Fibroblast of lung (primary cell): ENCODE measurements at places on chromosomes 11 and 22. TPM values are rescaled to one million over a fixed set of nuclear protein-coding genes. Genes with fewer than 3 reads are reported as not detected.

DNA sequence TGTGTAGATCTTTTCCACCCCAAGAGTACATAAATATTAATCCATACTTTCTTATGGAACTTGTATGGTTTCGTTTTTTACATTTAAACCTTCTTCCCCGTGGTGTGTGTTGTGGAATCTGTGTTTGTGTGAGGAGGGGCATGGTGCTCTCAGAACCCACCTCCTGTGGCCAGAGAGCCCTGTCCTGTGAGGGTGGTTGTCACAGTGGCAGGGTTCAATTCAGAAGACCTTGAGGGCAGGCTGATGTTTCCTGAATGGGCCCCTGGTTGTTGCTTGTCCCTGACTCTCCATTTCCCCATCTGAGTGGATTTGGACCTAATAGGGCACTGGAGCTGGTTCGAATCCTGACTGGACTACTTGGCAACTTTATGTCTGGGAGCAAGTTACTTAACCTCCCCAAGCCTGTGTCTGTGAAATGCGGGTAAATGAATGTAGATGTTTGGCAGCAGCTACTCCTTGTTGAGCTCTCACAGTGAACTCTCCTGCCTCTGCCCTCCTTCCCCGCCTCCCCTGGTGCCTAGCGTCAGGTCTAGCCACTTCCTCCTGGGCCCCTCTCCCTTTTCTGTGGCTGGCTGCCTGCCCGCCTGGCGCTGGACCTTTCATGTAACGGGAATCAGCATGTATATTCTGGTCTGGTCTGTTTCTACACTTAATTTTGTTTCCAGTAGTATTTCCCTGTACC, 7.3 kb downstream of the NEAT1 start:
- H3K4me3 ChIP-seq: peak overlapping the region; percentile 78
- peak; percentile 79 for DNase-seq
- no peaks in the 10 kb centered on the region for H3K27me3 ChIP-seq
- peaks cover 2% of the 10 kb centered on the region for H3K4me1 ChIP-seq
- peak overlapping the region; percentile 100 for H3K27ac ChIP-seq
- peaks cover 16% of the 10 kb centered on the region for H3K36me3 ChIP-seq

DNA sequence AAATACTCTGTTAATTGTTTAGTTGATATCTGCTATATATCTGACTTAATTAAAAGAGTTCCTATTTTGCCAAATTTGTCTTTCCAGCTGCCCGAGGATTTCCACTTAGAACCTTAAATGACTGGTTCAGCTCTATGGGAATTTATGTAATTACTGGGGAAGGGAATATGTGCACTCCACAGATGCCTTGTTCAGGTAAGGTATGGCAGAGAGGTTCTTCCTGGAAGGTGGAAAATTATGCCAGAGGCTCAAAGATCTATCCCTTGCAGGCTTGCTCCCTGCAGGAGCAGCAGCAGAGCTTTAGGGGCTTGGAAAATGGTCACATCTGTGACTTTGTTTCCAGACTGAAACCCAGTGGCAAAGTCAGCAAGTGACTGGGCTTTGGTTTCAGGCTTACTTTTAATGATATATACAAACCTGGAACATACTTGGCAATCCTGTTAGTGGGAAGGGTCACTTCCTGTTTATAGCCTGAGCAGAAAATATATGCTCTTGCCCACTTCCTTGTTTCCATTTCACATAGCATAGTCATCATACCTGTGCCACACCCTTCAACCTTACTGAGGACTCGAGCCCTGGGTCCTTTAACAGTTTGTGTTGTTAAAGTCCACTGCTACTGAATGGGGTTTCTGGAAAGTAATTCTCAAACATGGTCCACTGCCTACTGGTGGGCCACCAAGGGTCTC, 23.7 kb downstream of the WBP2NL start:
- no peaks in the 10 kb centered on the region for H3K36me3 ChIP-seq
- no peak overlapping the region for H3K4me3 ChIP-seq
- no peaks in the 10 kb centered on the region for H3K4me1 ChIP-seq

DNA sequence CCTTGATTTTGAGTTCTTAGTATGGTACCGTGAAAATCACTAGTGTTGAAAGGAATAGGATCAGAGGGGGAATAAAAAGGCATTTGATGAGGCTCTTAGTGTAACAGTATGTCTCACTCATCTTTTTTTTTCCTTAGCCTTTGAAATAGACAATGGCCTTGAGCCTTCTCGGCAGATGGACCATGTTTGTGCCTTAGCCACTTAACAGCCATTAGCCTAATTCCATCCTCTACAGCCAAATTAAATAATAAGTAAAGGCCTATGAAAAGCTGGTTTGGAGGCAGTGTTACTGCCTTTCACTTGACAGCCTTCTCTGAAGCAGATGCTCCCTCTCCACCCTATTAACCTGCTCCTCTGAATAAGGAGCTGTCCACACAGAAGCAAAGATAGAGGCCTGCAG, 580.7 kb downstream of the NTM start:
- H3K36me3 ChIP-seq: peaks cover 2% of the 10 kb centered on the region
- no peaks in the 10 kb centered on the region for H3K27me3 ChIP-seq
- peaks cover 2% of the 10 kb centered on the region for H3K4me1 ChIP-seq
- H3K4me3 ChIP-seq: no peak overlapping the region
- no peak overlapping the region for H3K27ac ChIP-seq

GRCh38 chr22:29635734-29636357, 32.4 kb downstream of the NF2 start:
- H3K4me1 ChIP-seq: peaks cover 4% of the 10 kb centered on the region
- H3K27ac ChIP-seq: no peak overlapping the region
- peaks cover 2% of the 10 kb centered on the region for H3K36me3 ChIP-seq
- peak; percentile 79 for DNase-seq
- no peaks in the 10 kb centered on the region for H3K27me3 ChIP-seq
- H3K4me3 ChIP-seq: no peak overlapping the region

DNA sequence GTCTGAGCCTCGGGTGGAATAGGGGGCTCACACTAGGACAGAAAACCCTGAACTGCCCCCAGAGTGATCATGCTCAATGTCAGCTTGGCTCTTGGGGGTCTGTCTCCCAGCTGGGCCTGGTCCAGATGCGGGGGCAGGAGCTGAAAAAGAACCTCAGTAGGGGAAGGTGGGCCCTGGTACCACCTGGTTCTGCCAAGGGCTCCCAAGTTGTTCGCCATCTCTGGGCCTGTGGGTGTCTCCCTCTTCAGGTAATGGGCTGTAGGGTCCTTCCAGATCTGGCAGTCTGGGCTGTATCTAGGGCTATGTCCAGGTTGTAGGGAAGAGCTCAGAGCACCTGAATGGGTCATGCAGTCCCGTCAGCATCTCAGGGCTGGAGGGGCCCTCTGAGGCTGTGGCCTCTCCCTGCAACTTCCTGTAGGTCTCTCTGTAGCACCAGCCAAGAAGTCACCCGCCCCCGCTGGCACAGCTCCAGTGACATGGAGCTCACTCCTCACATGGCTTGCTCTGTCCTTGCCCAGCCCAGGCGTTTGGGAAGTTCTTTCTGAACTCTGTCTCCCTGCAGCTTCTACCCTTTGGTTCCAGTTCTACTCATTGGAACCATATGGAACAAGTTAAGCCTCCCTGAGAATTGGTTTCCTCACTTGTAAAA, 33.0 kb upstream of the SOX10 start:
- no peak overlapping the region for H3K4me3 ChIP-seq
- H3K36me3 ChIP-seq: no peaks in the 10 kb centered on the region

DNA sequence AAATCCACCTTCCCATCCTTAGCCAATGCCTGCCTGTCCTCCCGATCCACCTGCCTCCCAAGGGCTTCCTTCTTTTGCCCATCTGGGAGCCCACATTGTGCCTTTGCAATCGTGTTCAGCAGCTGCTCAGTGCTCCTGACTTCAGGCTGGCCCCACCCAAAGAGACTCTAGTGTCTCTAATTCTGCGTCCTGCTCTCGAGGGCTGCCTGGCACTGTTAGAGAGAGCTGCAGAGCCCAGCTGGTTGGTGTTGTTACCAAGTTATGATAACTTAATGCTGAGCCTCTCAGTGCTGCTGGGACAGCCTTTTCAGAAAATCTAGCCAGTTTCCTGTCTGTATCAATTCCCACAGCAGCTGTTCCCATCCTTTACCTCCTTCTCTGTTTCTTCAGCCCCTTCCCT, 69.1 kb downstream of the MICAL2 start:
- no peaks in the 10 kb centered on the region for H3K27me3 ChIP-seq
- peaks cover 2% of the 10 kb centered on the region for H3K36me3 ChIP-seq
- peak; percentile 50 for DNase-seq
- H3K4me3 ChIP-seq: no peak overlapping the region

DNA sequence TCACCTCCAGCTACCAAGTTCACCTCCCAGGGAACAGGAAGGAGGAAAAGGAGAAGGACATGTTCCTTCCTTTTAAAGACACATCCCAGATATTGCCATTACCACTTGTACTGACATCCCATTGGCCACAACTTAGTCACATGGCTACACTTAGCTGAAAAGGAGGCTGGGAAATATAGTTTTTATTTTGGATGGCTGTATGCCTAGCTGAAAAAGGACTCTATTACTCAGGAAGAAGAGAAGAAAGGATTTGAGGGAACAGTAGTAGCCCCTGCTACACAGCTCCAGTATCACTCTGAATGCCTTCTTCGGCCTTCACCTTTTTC, 2.1 kb upstream of the APOA5 start:
- no peak overlapping the region for H3K4me3 ChIP-seq
- H3K36me3 ChIP-seq: no peaks in the 10 kb centered on the region
- no peaks in the 10 kb centered on the region for H3K27me3 ChIP-seq
- H3K4me1 ChIP-seq: peaks cover 9% of the 10 kb centered on the region
- H3K27ac ChIP-seq: no peak overlapping the region

DNA sequence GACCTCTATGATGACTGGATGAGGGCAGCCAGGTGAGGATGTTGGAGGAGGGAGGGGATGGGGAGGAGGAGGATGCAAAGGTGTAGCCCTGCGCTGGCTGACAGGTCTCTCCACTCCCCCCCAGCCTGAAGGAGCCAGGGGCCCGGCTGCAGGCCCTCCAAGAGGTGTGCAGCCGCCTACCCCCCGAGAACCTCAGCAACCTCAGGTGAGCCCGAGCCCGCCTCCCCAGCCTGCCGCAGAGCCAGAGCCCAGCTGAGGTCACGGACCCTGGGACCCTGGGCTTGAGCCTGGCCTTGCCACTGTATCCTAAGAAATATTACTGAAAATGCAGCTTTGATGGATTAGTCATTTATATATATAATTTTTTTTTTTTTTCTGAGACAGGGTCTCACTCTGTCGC, 7.8 kb downstream of the SH3BP1 start:
- peaks cover 4% of the 10 kb centered on the region for H3K36me3 ChIP-seq
- no peak overlapping the region for H3K27ac ChIP-seq
- H3K4me1 ChIP-seq: no peaks in the 10 kb centered on the region

DNA sequence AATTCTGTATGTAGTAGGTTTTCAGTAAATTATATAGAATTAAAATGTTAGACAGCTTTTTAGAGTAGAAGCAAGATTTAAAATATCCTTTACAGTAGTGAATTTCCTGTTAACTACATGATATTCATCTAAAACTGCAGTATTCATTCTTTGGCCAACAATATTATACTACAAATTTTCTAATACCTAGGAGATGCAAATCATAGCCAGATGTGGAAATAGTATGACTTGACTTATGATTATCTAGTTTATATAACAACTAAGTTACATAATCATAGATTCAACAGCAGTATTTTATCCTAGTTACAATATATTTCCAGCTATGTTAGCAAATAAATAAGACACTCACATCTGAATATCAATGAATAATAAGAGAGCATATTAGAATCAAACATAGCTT, 163.2 kb downstream of the MSANTD4 start:
- H3K27ac ChIP-seq: no peak overlapping the region
- no peaks in the 10 kb centered on the region for H3K4me1 ChIP-seq
- no peaks in the 10 kb centered on the region for H3K36me3 ChIP-seq
- H3K27me3 ChIP-seq: no peaks in the 10 kb centered on the region

DNA sequence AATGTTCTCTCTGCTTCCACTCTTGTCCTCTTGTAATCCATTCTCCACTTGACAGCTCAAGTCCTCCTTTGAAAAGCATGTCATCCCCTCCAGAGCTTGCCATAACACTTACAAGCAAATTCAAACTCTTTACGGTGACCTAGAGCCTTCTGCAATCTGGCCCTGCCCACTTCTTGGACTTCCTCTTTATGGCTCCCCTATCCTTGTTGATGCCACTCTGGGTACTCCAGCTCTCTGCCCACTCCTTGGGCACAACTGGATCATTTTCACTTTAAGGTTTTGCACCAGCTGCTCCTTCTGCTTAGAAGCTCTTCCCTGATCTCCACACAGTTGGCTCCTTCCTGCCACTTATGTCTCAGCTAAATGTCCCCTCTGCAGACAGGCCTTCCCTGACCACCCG, 217.9 kb downstream of the DSCAML1 start:
- no peaks in the 10 kb centered on the region for H3K4me1 ChIP-seq
- H3K36me3 ChIP-seq: no peaks in the 10 kb centered on the region
- H3K4me3 ChIP-seq: no peak overlapping the region
- H3K27ac ChIP-seq: no peak overlapping the region

GRCh38 chr11:104402812-104403521, 239.0 kb upstream of the PDGFD start:
- DNase-seq: no peak
- H3K27me3 ChIP-seq: no peaks in the 10 kb centered on the region
- H3K36me3 ChIP-seq: no peaks in the 10 kb centered on the region
- no peak overlapping the region for H3K4me3 ChIP-seq
- no peak overlapping the region for H3K27ac ChIP-seq

DNA sequence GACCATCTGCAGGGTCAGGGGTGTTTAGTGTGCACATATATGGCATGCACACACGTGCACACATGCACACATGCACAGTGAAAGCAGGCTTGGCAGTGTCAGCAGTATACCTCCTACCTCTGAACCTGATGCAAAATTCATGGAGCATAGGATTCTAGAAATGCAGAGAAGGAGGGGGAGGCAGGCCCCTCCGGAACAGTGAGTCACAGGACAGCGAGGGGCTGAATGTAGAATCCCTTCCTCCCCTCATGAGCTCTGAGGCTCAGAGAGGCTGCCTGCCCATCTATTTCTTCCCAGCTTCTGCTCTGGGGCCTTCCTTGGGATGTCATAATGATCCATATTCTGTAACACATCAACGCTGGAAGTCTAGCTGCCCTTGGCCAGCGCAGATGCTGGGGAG, 66.7 kb upstream of the NECTIN1 start:
- H3K36me3 ChIP-seq: no peaks in the 10 kb centered on the region
- H3K4me1 ChIP-seq: no peaks in the 10 kb centered on the region
- no peaks in the 10 kb centered on the region for H3K27me3 ChIP-seq
- no peak overlapping the region for H3K27ac ChIP-seq

- H3K36me3 ChIP-seq: no peaks in the 10 kb centered on the region
- no peak overlapping the region for H3K27ac ChIP-seq
- peaks cover 4% of the 10 kb centered on the region for H3K27me3 ChIP-seq
- H3K4me3 ChIP-seq: no peak overlapping the region
- no peaks in the 10 kb centered on the region for H3K4me1 ChIP-seq
Observed at GRCh38 chr11:44825058-44825785, 98.5 kb downstream of the TSPAN18 start.

Gene RAG2
- not detected in 2 replicates for total RNA-seq

Gene ASPHD2
- total RNA-seq: 1.5 and 1.7 TPM in 2 replicates

Gene POU2AF2
- not detected in 2 replicates for total RNA-seq

Gene MS4A8
- not detected in 2 replicates for total RNA-seq

Gene MFRP
- total RNA-seq: not detected in 2 replicates

Gene ROM1
- 8.5 and 9.9 TPM in 2 replicates for total RNA-seq

Gene SLC22A6
- not detected in 2 replicates for total RNA-seq
